ENCODE measurements at places on chromosomes 11 and 22.

DNA sequence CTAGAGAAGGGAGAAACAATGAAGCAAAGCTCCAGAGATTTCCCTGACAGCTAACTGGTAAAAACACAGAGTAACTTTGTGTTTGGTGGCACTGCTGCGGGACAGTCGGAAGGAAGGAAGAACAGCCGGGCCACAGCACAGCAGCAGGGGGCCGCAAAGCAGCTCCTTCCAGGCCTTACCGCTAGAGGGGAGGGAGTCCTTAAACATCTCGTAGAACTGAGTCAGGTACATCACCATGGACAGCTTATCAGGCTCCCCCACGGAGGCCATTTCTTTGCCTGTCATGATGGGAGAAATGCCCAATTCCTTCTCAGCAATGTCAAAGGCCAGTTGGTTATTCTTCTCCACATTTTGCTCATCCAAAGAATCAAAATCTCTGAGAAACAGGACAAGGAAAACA lies 114.6 kb upstream of the BID start:
- ATAC-seq, result no peak

- ATAC-seq, result no peak
Observed at GRCh38 chr22:17586831-17587440, 23.6 kb downstream of the SLC25A18 start.

- ATAC-seq, result no peak
Observed at GRCh38 chr11:94583866-94584500, 16.8 kb downstream of the PIWIL4 start.

DNA sequence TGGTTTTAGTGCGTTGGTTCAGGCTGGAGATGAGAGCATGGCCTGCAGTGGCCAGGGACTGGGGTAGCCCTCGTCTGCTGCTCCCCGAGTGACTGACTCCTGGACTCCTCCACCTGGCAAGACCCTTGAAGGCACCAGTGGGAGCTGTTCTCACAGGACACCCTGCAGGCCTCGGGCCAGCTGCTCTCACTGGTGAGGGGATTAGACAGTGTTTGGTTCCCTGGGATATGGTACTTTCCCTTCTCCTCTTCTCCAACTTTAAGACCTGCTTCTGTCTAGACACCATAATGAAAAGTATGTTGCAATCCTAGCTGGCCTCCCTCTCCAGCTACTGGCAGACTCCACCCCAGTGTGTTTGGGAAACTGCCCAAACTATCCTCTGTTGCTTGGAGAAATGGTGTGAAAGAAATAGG lies 168.8 kb upstream of the CADM1 start:
- no peak for ATAC-seq

DNA sequence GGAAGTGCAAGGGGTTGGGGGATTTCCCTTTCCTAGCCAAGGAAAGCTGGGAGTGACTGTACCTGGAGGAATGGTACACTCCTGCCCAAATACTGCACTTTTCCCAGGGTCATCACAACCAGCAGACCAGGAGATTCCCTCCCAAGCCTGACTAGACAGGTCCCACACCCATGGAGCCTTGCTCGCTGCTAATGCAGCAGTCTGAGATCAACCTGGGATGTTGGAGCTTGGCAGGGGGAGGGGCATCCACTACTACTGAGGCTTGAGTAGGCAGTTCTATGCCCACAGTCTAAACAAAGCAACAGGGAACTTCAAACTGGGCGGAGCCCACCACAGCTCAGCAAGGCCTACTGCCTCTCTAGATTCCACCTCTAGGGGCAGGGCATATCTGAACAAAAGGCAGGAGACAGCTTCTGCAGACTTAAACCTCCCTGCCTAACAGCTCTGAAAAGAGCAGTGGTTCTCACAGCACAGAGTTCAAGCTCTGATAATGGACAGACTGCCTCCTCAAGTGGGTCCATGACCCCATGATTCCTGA lies 58.5 kb downstream of the SLC22A9 start:
- no peak for ATAC-seq

DNA sequence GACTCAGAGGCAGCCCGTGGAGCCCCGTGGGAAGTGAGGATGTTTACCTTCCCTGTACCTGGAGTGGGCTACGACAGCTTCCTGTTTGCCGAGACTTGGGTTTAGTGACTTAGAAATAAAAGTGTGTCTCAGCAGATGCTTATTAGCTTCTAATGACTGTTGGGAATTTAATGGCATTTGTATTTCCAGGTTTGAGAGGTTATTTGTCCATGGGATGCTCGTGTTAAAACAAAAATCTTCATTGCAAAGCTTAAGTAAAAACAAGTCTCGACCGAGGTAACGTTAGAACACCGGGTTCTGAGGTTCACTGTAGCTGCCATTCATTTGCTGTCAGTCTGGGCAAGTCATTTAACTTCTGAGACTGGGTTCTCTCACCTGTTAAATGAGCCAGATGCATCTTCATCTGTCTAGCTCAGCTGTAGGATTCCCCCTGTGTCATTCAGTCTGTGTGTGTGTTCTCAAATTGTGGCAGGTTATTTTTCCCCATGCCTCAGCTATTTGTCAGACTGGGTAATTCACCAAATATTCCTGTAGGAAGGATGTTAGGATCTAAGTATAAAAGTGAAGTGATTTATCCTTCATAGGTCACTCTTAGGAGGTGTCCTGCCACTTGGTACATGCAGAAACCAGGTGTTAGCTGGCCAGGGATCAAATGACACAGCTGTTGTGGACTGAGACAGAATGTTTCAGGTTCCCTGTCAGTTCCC lies 791 bp downstream of the EI24 start:
- peak; percentile 81 for ATAC-seq

DNA sequence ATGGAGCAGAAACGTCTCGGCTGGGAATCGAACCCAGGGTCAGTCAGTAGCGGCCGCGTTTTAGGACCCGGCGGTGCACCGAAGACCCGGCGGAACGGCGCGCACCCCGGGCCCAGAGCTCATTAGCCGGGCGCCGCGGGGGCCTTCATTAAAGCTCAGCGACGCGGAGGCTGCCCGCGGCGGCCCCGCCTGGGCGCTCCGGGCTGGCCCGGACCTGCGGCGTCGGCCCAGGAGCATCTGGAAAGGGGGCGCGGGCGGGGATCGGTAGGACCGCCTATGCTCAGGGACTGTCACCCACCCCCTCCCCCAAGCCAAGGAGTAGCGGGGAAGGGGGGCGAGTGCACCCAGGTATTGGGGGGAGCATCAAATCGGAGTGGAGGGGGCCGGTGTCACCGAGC lies 52.2 kb downstream of the CYTH4 start:
- no peak for ATAC-seq

DNA sequence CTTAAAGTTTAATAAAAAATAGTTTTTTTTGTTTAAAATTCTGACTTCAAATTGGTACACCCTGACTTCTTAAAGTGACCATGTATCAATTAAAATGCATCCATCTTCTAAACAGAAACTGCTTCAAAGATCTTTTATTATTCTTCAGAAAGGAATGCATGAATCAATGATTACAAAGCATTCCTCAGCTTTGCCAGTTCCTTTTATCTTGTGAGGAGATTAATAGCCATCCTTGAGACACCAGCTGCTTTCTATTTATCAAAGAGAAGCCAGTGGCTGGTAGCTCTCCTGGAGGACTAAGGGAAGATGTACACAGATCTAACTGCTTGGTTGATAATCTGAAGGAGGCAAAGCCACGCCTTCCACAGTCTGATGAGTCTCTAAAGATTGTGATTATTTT lies 2222.5 kb downstream of the LRRC4C start:
- no peak for ATAC-seq

DNA sequence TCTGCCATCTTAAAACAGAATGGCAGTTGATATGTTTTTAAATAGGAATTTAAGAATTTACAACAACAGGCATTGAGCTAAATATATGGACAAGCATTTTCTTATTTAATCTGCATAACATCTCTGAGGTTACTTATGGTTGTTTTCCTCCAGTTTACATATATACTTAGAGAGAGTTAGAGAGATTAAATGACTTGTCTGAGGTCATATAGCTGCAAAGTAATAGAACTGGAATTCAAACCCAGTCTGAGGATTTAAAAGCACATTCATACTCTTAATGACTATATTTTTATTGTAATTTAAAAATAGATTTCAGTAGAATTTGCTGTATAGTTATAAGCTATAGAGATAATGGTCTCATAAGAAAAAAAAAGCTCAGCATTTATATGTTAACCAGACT lies 81.4 kb upstream of the GRIK4 start:
- ATAC-seq, result no peak

DNA sequence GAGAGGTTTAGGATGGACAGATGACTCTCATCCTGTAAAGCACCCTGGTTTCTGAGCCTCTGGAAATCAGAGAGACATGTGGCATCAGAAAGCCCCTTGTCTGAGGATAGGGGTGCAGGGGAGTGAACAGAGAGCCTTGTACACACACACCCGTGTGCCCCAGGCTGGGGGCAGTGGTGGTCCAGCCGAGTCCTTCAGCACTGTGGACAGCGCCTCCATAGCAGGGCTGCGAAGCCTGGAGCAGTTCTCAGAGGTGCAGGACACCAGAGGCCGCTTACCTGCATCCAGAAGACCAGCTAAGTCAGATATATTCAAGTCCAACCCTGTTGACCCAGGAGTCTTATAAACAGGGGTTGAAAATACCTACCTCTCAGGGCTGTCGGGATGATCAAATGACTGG lies 11.5 kb upstream of the IGSF9B start:
- ATAC-seq, result no peak

- no peak for ATAC-seq
Observed at GRCh38 chr11:66728693-66729385, at the start of gene SPTBN2. Gene SPTBN2 (minus strand): TSS chr11:66729216. CDS start chr11:66721240, 7,976 bp downstream.

GRCh38 chr11:16843294-16843693 lies 104.8 kb downstream of the C11orf58 start:
- no peak for ATAC-seq

GRCh38 chr22:39148727-39149535 lies 3.5 kb downstream of the CBX7 start:
- ATAC-seq, result peak; percentile 53

GRCh38 chr22:30829901-30830550 lies 135.4 kb downstream of the OSBP2 start:
- ATAC-seq, result no peak

- no peak for ATAC-seq
Observed at GRCh38 chr22:25898707-25899365, 156.8 kb downstream of the MYO18B start.

GRCh38 chr11:128670631-128671030 lies 23.2 kb upstream of the FLI1 start:
- no peak for ATAC-seq

Measured in activated T-helper 17 cell treated with anti-CD3 and anti-CD28 coated beads, Interleukin-2, amount 50 U/mL, for 72 hours (primary cell).